Esophagus muscularis mucosa (tissue), 4 donors: ENCODE measurements at places on chromosomes 2 and 18. TPM values are rescaled to one million over a fixed set of nuclear protein-coding genes. Genes with fewer than 3 reads are reported as not detected.

DNA sequence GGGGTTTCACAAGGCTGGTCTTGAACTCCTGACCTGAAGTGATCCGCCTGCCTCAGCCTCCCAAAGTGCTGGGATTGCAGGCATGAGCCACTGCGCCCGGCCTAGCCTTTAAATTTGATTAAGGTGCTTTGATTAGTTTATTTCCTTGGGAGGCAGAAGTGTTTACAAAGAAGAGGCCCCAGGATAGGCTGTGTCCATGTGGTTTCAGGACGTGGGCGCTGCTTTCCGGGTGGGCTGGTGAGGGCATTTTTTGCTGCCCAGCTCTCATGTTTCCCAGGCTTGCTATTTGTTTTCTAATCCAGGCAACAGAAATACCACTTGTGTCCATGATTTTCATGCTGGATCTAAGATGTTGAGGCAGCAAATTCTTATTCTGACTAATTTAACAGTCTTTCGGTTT lies 124.2 kb downstream of the SH3RF3 start:
- no peak for DNase-seq

- DNase-seq: no peak
Observed at GRCh38 chr2:26399771-26400376, 1.8 kb upstream of the DRC1 start.

DNA sequence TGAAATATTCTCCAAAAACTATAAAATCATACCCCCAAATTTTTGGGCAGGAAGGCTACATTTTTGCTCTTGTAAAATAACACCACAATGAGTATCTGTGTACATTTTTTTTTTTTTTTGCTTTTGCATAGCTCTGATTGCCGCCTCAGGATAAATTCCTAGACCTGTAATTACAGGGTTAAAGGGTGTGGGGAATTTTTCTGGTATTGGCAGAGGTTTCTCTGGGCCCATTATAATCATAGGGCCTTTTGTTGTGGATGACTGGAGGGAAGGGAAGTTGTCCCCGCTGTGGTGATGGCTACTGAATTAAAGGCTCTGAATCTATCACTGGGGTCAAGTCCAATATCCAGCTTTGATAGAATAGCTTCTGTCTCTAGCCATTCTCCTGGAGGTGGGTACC lies 26.6 kb downstream of the CCDC195 start:
- DNase-seq: no peak

- no peak for DNase-seq
Observed at GRCh38 chr2:3314626-3315025, 63.0 kb downstream of the EIPR1 start.

DNA sequence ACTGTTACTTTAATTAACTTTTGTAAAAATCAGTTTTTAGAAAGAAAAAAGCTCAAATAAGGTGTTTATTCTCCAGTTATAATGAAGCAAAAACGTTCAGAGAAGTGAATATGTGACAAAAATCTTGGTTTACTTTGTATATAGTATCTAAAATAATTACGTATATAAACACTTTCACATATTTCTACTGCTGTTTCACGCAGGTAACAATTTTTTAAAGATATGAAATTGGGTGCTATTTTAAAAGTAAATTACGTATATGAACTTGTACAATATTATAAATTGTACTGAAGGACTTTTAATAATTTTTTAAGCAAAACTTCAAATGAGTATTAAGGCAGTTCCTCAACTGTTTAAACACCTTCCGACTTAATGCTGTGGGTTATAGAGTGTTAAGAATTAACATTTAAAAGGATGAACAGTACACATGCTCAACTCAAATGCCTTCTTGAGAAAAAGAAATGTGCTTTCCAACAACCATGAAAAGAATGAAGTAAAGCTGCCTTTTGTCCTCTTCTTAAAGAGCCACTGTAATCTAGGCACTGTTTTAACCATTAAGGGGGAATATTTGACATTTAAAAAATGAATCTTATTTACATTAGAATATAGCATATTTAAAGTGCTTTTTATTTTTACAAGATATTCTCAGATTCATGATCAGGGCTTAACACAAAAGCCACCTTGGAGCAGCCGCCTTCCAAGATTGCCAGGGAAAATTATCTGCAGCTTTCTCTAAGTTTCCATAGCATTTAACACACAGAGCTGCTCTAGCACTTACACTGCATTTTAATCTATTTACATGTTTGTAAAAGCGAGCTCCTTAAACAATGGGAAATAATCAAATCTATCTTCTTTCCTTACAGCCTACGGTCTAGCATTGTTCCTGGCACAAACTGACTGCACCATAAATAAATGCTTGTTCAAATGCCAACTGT lies 56.5 kb upstream of the CDKL4 start:
- DNase-seq: no peak

GRCh38 chr2:16420421-16420820 lies 245.2 kb downstream of the CYRIA start:
- no peak for DNase-seq

GRCh38 chr2:100786297-100786658 lies 33.7 kb upstream of the NPAS2 start:
- DNase-seq: no peak

- DNase-seq: no peak
Observed at GRCh38 chr18:42028247-42028832, 73.3 kb downstream of the PIK3C3 start.

GRCh38 chr2:8488001-8488738 lies 193.7 kb upstream of the ID2 start:
- no peak for DNase-seq

DNA sequence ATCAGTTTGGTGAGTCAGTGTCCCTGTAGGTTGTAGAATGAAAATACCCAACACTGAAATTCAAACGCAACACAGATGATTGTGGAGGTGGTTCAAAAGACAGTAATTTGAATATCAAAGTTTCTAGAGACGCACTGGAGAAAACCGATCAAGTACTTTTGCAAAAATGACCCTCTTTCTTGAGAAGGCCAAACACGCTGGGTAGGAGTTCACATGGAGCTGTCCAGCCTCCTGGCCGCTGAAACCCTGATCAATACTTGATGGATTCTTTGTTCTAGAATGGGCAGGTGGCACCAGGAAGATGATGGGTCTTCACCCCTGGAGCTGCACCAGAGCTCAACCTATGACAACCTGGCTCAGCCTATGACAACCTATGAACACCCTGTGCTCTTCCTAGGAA lies 39.7 kb upstream of the UBE2F start:
- no peak for DNase-seq

DNA sequence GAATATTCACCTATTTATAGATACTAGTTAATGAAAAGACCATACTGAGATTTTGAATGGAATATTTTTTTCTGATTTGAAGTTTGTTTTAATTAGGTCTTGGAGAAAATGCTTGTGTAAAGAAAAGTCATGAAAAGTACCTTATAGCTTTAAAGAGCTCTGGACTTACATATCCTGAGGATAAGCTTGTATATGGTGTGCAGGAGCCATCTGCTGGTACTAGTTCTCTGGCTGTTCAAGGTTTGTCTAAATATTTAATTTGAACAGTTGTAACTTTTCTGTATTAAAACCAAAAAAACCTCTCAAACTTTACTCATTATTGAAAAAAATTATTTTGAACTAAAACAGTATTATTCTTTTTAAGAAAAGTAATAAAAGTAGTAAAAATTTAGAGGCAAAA lies 50.1 kb downstream of the UBR3 start:
- DNase-seq: no peak

DNA sequence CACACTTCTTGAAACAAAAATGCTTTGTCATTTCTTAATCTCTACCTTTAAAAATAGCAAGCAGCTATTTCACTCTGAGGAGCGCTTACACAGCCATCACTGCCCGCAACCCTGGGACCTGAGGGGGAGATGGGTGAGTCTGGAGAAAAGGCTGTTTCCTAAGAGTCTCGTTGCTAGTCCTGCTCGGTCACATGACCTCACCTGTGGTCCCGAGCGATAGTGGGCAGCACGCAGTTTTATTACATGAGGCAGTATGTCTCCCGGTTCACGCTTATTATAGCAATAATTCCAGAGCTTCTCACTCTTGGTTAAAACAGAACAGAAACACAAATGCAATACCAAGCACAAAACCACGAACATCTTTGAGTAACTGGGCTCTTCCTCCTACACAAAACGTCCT lies 105.3 kb downstream of the ZNF516 start:
- no peak for DNase-seq

DNA sequence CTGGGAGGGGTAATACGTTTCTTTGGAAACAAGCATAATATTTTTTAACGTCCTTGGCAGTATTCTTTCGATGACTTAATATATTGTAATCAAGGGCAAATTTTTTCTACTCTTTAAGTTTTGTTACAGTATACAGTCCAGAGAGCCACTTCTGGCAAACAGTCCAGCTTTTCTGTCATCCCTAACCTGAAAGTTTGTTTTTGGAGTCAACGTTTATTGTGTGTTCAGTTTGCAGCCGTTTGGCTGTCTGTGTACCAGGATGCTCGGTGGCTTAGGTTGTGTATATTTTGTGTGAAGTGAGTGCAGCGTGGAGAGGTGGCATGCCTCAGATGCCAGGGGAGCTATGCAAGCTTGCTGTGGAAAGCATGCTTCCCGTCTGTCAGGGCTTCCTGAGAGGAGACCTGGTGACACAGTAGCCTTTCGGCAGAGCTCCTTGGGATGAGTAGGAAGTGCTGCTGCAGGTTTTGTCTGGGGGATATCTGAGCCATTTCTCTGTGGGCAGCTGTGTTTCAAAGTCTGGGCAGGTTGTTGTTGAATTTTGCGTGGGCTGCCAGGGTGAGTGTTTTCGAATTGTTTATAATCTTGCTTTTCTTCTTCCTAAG lies 14.7 kb downstream of the MAP3K20 start:
- DNase-seq: no peak

GRCh38 chr2:70796262-70796661 lies 5.8 kb upstream of the FIGLA start:
- no peak for DNase-seq

GRCh38 chr18:45580127-45580526 lies 35.1 kb upstream of the SLC14A2 start:
- no peak for DNase-seq

- no peak for DNase-seq
Observed at GRCh38 chr18:14924226-14924625, 176.3 kb downstream of the ANKRD30B start.

DNA sequence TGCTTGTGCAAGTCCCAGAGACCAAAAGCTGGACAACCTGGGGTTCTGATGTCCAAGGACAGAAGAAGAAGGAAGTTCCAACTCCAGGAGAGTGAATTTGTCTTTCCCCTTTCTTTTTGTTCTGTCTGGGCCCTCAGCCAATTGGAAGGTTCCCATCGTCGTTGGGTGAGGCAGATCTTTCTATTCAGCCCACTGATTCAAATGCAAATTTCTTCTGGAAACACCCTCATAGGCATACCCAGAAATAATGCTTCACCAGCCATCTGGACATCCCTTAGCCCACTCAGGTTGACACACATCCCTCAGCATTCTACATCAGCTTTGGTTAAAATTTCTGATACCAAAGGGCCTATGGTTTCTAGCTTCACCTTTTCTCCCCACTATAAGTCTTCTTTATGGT lies 156.5 kb downstream of the SP3 start:
- DNase-seq: no peak

PCARE gene
- total RNA-seq: not detected

GPR75 gene
- total RNA-seq: 1.2 TPM

MREG gene
- 1.2 TPM for total RNA-seq

CROCC2 gene
- total RNA-seq: not detected

RGPD3 gene
- total RNA-seq: 0.42 TPM

MBP gene
- 24.9 TPM for total RNA-seq

KRTCAP3 gene
- not detected for total RNA-seq

KANSL1L gene
- total RNA-seq: 29.7 TPM

SKOR2 gene
- not detected for total RNA-seq

PNPT1 gene
- 17.2 TPM for total RNA-seq

IL1RN gene
- 0.40 TPM for total RNA-seq
